ENCODE measurements at places on chromosomes 7 and 10.

DNA sequence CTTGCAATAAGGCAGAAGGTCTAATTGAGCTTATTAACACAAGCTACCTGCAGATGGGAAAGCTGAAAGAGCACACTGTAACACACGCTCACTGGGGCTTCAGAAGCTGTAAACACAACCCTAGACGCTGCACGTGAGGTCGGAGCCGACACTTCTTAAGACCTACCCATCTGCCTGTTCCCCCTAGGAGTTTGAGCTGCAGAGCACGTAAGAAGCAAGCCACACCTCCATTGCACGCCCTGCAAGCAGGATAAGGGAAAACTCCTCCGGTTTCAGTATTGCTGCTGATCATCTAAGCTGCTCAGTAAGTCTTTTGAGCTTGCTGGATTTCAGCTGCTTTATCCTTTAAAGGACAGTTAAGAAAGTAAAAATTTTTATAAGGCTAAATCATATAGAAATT lies 244.0 kb upstream of the ZWINT start:
- no peak for DNase-seq

- no peak for DNase-seq
Observed at GRCh38 chr7:40947566-40947965, 755.3 kb downstream of the INHBA start.

- no peak for DNase-seq
Observed at GRCh38 chr10:102444851-102445250, 6.5 kb downstream of the C10orf95 start.

DNA sequence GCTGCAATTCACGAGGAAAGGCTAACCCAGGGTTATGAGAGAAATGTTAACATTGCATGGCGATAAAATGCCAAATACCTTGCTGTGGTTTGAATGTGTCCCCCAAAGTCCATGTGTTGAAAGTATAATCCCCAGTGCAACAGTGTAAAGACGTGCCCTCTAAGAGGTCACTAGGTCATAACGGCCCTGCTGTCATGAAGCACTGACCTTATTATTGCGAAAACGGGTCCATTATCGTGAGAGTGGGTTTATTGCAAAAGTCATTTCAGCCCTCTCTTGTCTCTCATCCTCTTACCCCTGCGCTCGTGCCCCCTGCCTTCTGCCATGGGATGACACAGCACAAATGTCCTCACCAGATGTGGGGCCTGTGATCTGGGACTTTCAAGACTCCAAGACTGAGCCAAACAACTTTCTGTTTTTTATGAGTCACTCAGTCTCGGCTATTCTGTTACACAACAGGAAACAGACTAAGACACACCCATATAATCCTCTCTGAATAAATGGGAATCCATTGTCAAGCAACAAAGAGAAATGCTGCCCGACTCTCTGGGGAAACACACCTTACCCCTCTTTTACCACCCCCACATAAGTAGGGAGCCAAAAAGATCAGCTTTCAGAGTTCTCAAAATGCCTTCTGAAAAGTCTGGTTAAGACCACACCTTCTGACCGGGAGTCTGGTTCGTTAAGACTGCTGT lies 73.1 kb upstream of the UCN3 start:
- DNase-seq, result peak; percentile 100

GRCh38 chr7:108735814-108736213 lies 166.1 kb downstream of the DNAJB9 start:
- DNase-seq, result no peak

- DNase-seq, result no peak
Observed at GRCh38 chr10:120075349-120075748, 182.8 kb downstream of the SEC23IP start.

- DNase-seq, result no peak
Observed at GRCh38 chr7:158394936-158395335, 192.7 kb downstream of the PTPRN2 start.

GRCh38 chr7:65268782-65269149 lies 104.9 kb upstream of the ZNF92 start:
- no peak for DNase-seq

- no peak for DNase-seq
Observed at GRCh38 chr7:64666663-64667050, 724 bp downstream of the ZNF107 start.

- no peak for DNase-seq
Observed at GRCh38 chr7:93890464-93891068, at the start of gene TFPI2. TSS of gene TFPI2 (minus strand) at chr7:93890753. CDS start at chr7:93890678, 75 bp downstream.

DNA sequence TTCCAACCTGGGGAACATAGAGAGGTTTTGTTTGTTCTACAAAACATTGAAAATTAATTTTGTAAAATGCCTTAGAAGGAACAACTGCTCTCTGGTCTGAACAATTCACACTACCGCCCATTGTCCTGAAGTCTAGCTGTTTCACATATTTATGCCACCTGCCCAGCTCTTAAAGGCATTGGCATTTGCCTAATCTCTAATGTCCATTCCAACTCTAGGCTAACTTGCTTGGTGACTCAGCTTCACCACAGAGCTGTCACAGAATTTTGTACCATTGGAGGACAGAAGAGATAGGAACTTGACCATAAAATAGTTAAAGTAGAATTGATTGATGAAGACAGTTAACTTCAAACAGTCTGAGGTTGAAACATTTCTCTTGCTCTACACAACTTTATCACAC lies 53.5 kb upstream of the PPP1R17 start:
- no peak for DNase-seq

DNA sequence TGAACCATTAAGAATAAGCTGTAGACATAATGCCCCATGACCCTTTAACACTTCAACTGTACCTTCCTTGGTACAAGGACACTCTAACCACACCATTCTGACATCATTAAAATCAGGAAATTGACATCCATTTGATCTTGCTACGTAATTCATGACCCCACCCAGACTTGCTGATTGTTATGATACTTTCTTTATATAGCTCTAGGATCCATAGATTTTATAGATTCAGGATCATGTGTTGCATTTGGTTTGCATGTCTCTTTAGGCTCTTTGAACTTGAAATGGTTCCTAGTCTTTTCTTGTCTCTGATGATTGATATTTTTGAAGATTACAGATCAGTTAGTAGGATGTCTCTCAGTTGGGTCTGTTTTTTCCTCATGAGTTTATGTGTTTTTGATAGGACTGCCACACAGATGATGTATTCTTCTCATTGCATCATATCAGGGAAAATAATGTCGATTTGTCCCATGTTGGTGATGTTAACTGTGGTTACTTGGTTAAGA lies 13.5 kb downstream of the CCM2 start:
- no peak for DNase-seq

GRCh38 chr7:96521068-96521894 lies 188.4 kb downstream of the SEM1 start:
- peak; percentile 20 for DNase-seq

DNA sequence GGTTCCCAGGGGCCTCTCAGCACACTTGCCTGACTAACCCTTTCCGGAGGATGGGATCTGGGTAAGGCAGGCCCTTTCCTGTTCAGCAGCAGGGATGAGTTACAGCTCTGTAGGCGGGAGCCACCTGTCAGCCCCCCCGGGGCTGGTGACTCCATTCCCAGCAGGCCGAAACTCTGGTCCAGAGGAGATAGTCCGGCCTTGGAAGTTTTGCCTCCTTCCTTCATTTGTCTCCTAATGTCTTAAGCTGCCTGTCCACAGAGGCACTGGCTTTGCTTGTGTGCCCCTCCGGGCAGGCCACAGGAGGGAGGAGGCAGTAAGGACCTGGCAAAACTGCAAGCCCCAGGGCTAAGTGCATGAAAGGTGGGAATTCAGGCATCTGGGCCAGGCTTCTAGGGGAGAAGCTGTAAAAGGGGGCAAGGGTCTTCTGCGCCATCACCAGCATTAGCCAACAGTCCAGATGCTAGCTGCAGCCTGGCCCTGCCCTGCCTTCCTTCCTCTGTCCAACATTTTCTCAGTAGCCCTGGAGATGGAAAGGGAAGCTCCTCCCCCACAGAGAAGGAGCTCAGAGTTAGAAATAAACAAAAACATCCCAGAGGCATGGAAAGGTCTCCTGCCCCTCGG lies 1.2 kb downstream of the ADIRF start:
- no peak for DNase-seq

DNA sequence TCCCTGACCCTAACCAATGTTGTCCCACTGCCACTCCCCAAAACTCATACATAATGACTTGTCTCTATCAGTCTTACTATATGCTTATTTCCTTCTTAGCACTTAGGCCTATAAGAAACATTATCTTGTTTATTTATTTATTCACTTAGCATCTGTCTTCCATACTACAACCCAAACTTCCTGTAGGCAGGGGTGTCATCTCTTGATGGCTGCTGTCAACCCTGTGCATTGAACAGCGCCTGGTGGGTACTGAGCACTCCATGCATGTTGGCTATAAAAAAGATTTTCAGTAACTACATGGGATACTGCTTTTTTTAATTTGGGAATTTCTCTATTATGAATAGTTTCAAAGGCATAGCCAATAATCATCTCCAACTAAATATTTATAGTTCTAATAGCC lies 46.7 kb downstream of the JAZF1 start:
- no peak for DNase-seq

- DNase-seq, result no peak
Observed at GRCh38 chr7:114478384-114478783, 63.8 kb downstream of the FOXP2 start.

- no peak for DNase-seq
Observed at GRCh38 chr7:103605640-103606039, 159.6 kb upstream of the SLC26A5 start.

GRCh38 chr10:62244785-62245467 lies 23.7 kb downstream of the RTKN2 start:
- peak; percentile 66 for DNase-seq

GRCh38 chr10:65620404-65621048 lies 1305.3 kb upstream of the LRRTM3 start:
- no peak for DNase-seq

GRCh38 chr7:126856691-126857291 lies 395.9 kb downstream of the GRM8 start:
- DNase-seq, result no peak

- DNase-seq, result no peak
Observed at GRCh38 chr7:45163692-45164052, 6.1 kb downstream of the RAMP3 start.

- no peak for DNase-seq
Observed at GRCh38 chr7:51158211-51158610, 158.4 kb downstream of the COBL start.

DNA sequence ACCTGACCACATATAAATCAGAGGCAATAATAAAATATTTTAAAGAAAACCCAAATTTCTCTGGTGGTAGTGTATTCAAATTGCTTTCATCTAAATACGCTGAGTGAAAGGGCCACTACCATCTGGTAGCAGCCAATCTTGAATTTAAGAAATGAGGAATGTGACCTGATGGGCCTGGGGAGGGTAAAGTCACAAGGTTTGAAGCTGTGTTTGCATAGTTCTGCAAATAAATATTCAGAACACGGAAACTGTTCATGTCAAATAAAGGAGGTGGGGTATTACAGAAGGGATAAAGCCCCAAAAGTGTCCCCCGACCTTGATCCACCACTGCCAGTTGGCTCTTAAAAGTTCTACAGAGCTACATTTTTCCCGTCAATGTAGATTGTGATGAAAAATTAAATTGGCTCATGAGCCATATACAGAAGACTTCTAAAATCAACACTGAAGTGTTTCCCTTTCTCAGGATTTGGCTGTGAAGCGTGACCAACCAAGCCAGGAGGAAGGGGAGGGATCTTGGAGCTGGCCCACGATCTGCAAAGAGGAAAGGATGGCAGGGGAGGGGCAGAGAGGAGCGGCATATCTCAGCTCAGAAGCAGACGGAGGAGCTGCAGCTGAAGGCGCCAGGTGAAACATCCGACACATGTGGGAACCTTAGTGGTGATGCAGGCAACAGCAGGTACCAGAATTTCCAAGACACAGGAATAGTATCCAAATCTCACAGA lies 39.6 kb downstream of the MPP7 start:
- DNase-seq, result no peak

DNA sequence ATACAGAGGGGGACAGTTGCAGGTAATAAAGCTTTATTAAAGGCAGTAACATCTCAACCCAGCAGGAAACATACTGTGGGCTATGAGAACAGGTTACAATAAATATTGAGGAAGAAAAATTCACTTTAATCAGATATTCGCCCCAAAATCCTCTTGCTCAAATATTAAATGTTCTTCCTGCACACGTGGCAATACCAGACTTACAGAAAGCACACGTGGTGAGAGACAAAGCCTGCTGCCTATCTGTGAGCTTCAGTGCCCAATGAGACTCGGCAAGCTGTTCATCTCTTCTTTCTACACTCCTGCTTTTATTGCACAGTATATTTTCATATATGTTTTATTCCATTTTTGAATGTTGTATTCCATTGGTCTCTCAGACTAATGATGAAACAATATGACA lies 113.2 kb downstream of the OR13A1 start:
- DNase-seq, result no peak

DNA sequence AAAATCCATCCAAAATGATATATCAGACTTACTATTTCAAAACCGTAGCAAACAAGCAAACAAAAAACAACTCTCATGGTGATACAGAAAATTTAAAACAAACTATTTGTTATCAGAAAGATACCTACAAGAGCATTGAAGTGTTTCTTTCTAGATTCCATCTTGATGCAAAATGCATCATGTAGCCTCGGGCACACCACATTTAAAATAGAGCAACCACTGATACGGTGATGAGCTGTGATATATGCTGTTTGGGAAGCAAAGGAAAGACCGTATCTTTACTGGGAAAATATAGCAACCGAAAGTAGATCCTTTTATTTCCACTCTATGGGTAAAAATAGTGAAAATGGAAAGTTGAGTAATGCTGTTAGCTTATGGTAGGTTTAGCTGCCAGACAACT lies 892.0 kb downstream of the GATA3 start:
- DNase-seq, result no peak

GRCh38 chr10:131920693-131921092 lies 19.9 kb downstream of the PPP2R2D start:
- no peak for DNase-seq

GRCh38 chr10:101768791-101769170 lies 7.1 kb downstream of the FGF8 start:
- no peak for DNase-seq

- DNase-seq, result no peak
Observed at GRCh38 chr10:47402641-47403301, 18.7 kb upstream of the ZNF488 start.

- no peak for DNase-seq
Observed at GRCh38 chr10:125633517-125633999, 49.4 kb downstream of the TEX36 start.

- peak; percentile 25 for DNase-seq
Observed at GRCh38 chr7:12518920-12519681, 51.4 kb upstream of the SCIN start.

DNA sequence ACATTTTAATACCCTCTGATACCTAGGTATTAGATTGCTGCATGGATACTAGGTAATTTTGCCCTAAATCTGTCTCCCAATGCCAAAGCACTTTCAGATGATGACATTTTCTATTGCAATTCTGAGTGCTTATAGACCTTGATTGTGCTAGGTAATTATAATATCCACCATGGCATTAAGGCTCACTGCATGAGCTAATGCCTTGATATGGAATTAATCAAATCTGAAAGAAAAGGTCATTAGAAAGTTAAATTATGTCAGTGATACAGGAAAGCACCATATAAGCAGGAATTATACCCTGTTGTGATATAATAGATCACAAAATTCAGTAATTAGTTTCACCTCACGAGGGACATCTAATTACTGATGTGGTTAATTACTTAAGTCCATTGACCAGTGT lies 521.4 kb downstream of the DNAJB9 start:
- DNase-seq, result no peak

- DNase-seq, result peak; percentile 2
Observed at GRCh38 chr7:139071680-139072079, 35.8 kb upstream of the ZC3HAV1L start.

- DNase-seq, result no peak
Observed at GRCh38 chr7:16356301-16356958, 64.9 kb downstream of the CRPPA start.

- DNase-seq, result no peak
Observed at GRCh38 chr7:120259386-120259785, 13.6 kb upstream of the KCND2 start.
